ENCODE measurements at places on chromosomes 1 and 21. TPM values are rescaled to one million over a fixed set of nuclear protein-coding genes. Genes with fewer than 3 reads are reported as not detected.

Gene ZNF697
- total RNA-seq, result 8.3 TPM

Gene C1QB
- total RNA-seq, result 296 TPM

Gene COL9A2
- total RNA-seq, result 13.8 TPM

Gene SOX13
- 55.2 TPM for total RNA-seq

Gene BEST4
- total RNA-seq, result 0.50 TPM

Gene PLEKHG5
- total RNA-seq, result 14.0 TPM

Gene OPN3
- 12.3 TPM for total RNA-seq

Gene NOS1AP
- 10.7 TPM for total RNA-seq

Gene SPRR2B
- total RNA-seq, result not detected

Gene LCE1A
- total RNA-seq, result not detected

Gene ATP1A4
- total RNA-seq, result 0.19 TPM

Gene ZP4
- total RNA-seq, result not detected

Gene PAX7
- not detected for total RNA-seq

Gene CFAP45
- 1.0 TPM for total RNA-seq

Gene DCST2
- total RNA-seq, result 1.4 TPM

Gene RXRG
- 0.44 TPM for total RNA-seq

Gene DYNLT4
- total RNA-seq, result 1.2 TPM

Gene SFN
- total RNA-seq, result 44.7 TPM

Gene SLC45A1
- 1.8 TPM for total RNA-seq

Gene CRYAA
- total RNA-seq, result not detected

Gene SLC9C2
- total RNA-seq, result 0.72 TPM

Gene PADI2
- total RNA-seq, result 6.0 TPM

All from kidney (tissue), 22 donors.